ENCODE measurements at places on chromosomes 12 and 14. TPM values are rescaled to one million over a fixed set of nuclear protein-coding genes. Genes with fewer than 3 reads are reported as not detected.

DNA sequence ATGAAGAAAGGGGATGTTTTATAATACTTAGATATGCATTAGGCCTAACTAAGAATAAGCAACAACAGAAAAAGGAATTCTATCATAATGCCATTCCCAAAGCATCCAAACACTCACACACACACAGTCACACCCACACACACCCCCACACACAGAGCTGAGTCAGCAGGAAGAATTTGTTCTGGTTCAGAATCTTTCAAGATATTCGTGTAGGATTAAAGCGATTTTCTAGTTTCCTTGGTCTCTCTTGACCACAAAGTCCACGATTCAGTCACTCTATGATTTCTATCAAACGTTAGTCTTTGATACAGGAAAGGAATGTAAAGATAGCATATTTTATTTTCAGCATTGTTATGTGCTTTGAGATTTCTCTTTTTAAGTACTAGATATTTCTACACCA, 382.6 kb upstream of the DCN start:
- no peaks in the 10 kb centered on the region for H3K27me3 ChIP-seq
- H3K4me1 ChIP-seq, result peaks cover 16% of the 10 kb centered on the region
- DNase-seq, result no peak

GRCh38 chr14:64838656-64839055, 41.1 kb downstream of the SPTB start:
- H3K4me1 ChIP-seq, result no peaks in the 10 kb centered on the region
- H3K4me3 ChIP-seq, result no peak overlapping the region
- no peak overlapping the region for H3K27ac ChIP-seq
- no peaks in the 10 kb centered on the region for H3K27me3 ChIP-seq
- no peaks in the 10 kb centered on the region for H3K36me3 ChIP-seq

DNA sequence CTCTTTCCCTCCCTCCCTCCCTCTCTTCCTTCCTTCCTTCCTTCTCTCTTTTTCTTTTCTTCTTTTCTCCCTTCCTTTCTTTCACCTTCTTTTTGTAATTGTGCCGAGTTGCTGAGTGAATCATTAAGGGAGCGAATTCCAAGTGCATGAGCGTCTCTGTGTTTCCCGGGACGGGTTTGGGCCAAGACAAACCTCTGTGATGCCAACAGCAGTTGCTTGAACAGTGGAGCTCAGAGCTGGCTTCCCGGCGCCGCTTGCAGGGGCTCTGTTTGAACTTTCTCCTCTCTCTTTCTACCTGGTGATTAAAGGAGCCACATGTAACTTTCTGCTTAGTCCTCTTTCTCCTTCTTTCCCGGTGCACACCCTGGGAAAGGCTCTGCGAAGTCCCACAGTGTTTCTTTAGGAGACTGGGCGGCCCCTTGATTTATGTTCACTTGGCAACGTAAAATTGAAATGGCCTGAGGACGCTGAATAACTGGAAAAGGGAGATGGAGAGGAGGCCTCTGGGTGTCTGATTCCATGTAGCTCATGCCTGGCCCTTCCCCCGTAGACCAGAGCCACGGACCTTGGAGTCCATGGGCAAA, 33.7 kb upstream of the MAP1LC3B2 start:
- peaks cover 5% of the 10 kb centered on the region for H3K4me1 ChIP-seq
- no peak overlapping the region for H3K27ac ChIP-seq
- no peak for DNase-seq
- no peaks in the 10 kb centered on the region for H3K27me3 ChIP-seq
- no peaks in the 10 kb centered on the region for H3K36me3 ChIP-seq
- H3K4me3 ChIP-seq, result no peak overlapping the region

DNA sequence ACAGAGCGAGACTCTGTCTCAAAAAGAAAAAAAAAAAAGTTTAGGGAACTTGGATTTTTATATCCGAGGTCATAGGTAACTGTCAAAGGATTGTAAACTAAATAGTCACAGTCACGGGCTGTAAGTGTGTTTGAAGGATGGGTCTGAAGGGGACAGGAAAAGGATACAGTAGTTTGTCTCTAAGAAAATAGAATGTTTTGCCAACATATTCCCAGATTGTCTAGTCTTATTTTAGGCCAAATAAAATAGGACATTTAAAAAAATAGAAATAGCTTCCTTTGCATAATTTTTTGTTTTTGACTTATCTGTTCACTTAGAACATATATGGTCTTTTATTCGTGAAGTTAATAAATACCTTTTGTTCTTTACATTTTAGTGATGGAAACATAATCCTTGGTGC, 24.2 kb upstream of the REP15 start:
- no peak for DNase-seq
- H3K27ac ChIP-seq, result no peak overlapping the region
- H3K4me1 ChIP-seq, result no peaks in the 10 kb centered on the region
- H3K4me3 ChIP-seq, result no peak overlapping the region

DNA sequence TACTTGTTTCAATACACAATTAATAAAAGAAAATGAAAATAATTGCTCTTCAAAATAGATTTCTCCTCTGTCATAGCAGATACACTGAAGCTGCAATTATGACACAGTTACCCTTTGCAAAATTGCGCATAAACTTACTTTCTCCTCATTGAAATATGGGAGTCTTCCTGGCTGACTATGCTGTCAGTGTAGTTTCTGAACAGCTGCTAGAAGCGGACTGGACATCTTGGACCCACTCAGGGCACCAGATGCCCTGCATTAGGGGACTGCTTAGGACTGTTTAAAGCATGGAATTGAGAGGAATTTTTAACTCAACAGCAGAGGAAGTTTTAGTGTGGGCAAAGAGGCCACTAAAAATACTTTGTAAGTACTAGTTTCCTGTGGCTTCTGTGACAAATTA, 454.9 kb downstream of the ATP23 start:
- DNase-seq, result no peak
- no peaks in the 10 kb centered on the region for H3K36me3 ChIP-seq
- H3K27me3 ChIP-seq, result no peaks in the 10 kb centered on the region
- H3K4me3 ChIP-seq, result no peak overlapping the region
- no peak overlapping the region for H3K27ac ChIP-seq

Gene CISTR
- not detected for total RNA-seq

Gene PTGER2
- 29.4 TPM for total RNA-seq

Gene MIPOL1
- 0.25 TPM for total RNA-seq

Gene PDE6H
- total RNA-seq, result not detected

Data from CD4-positive, alpha-beta memory T cell (primary cell).